ENCODE measurements at places on chromosomes 16 and 17. TPM values are rescaled to one million over a fixed set of nuclear protein-coding genes. Genes with fewer than 3 reads are reported as not detected.
A peak's percentile ranks its signal among the peaks of the same experiment; 100 is the strongest.

- no peak for DNase-seq
Observed at GRCh38 chr16:70687671-70688245, 1.9 kb upstream of the MTSS2 start.

DNA sequence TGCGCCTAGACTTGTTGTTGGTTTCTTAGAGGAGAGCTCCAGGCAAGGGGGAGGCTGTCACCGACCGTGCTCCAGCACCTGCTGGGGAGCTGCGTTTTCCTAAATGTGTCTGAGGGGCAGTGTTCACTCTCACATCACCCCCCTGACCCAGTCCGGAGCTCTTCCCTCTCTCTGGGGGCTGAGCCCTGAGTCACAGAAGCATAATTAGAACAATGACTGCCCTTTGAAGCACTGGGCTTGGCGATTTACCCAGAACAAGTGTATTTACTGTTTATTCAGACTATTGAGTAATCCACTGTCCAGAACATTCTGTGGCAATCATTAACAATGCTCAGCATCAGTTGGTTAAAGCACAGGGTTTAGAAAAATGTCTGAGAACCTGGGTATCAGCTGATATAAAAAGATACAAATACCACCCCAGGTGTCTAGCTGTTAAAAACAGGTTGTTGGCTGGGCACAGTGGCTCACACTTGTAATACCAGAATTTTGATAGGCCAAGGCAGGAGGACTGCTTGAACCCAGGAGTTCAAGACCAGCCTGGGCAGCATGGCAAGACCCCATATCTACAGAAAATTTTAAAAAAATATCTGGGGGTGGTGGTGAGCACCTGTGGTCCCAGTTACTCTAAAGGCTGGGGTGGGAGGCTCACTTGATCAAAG, 8.1 kb downstream of the CES4A start:
- DNase-seq, result peak; percentile 74

DNA sequence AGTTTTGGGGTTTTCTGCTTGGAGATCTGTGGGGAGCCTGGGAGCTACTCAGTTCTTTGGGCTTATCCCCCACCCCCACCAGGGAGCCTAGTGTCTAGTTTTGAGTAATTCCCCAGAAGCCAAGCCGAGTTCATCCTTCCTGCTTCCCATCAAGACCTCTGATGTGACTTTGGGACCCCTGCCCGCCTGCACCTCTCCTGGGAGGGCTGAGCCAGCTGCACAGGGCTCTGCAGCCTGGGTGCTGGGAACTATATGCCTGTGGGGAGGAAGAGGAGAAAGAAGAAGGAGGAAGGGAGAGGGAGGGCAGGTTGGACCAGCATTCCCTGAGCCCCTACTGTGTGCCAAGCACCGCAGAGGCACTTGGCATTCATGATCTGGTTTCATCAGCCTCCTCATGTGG, 178.9 kb downstream of the TMEM132E start:
- no peak for DNase-seq

DNA sequence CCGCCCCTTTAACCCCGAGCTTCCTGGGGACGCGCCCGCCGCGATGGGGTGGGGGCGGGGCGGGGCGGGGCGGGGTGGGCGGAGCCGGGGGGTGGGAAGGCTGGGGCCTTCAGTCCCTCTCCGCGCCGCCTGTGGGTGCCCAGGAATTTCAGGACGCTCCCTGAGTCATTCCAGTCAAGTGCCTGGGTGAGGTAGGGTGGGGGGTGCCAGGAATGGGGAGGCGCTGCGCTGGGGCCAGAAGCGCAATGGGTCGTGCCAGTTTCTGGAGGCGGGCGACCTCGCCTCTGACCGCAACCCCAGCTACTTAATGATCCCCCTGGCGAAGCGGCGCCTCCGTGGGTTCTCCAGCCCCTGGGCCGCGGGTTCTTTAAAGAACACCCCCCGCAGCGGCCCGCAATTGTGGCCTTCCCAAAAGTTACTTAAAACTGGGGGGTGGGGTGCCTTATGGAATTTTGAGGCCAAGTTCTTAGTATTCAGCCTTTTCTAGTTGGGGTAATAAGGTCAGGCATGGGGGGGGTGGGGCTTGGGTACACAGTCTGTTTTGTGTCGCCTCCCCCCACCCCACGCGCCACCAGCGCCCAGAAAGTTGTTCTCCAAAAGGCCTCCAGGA, 826 bp upstream of the GSE1 start:
- peak; percentile 98 for DNase-seq

GRCh38 chr17:37698911-37699255, 46.0 kb downstream of the HNF1B start:
- DNase-seq, result no peak

GRCh38 chr17:3777366-3778120, 23.4 kb downstream of the ITGAE start:
- DNase-seq, result no peak

DNA sequence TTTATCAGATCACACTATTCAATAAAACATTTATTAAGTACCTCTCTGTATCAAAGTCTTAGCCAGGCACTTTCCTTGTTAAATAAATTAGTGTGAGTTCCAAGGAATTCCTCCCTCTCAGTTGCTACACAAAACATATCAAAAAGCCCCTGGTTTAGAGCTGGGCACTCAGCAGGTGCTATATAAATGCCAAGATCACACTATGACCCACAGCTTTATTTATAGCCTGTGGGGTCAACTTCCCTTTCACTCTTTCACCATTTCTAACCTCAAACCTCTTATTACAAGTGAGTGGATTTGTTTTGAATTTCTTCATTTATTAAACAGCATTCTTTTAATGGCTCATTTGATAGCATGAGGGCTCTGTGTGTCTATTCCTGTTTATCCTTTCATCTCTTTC, 112.6 kb upstream of the MPHOSPH6 start:
- DNase-seq, result no peak

DNA sequence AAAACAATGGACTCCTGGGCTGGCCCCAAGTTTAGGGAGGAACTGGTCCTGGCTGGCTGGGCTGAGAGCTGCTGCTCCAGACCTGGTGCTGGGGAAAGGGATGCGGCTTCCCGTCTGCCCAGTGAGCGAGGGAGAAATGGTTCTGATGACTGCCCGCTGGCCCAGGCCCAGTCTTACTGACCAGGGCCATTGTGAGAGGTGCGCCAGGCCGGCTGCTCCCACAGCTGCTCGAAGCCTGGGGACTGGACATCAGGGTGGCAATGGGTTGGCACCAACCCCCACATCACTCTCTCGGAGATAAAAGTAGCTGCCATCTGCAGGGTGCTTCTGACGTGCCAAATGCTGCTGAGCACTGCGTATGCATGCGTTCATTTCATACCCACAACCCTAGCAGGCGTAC, 53.2 kb downstream of the IRF8 start:
- no peak for DNase-seq

DNA sequence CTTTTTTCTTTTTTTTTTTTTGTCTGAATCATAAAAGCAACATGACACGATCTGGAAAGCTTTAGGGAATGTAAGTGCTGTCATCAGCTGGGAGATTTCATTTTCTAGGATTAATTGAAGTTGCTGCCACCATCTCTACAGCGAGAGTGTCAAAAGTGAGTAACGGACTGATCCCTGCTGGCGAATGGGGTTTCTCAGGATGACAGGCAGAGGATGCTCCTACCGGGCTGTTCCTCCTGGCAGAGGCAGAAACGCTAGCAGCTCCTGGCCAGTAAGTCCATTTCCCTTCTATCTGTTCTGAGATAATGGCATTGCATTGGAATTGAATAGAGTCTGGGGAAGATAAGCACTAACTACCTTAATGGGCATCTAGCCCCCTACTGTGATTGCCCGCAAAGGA, 80.5 kb upstream of the KIFC3 start:
- DNase-seq, result no peak

- no peak for DNase-seq
Observed at GRCh38 chr16:15716694-15717447, 66.8 kb downstream of the NDE1 start.

- no peak for DNase-seq
Observed at GRCh38 chr16:14105760-14106375, 34.7 kb downstream of the MRTFB start.

DNA sequence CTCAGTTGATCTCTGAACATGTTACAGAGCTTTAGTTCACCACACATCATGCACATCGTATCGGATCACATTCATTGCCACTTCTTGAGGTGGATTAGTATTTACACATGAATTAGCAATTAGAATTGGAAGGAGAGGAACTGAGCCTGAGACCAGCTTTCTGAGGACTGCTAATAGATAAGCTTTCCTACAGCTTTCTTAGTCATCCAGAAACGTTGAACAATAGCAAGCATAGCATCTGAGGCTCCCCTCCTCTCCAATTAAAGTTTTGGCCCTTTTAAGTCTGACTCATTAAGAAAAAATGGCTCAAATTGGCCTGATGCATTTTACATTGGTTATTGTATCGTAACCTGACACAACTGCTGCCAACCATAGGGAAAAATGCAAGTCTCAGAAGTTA, 1130.4 kb downstream of the CDH8 start:
- no peak for DNase-seq

GRCh38 chr17:73696251-73696650, 52.0 kb upstream of the SDK2 start:
- DNase-seq, result no peak

DNA sequence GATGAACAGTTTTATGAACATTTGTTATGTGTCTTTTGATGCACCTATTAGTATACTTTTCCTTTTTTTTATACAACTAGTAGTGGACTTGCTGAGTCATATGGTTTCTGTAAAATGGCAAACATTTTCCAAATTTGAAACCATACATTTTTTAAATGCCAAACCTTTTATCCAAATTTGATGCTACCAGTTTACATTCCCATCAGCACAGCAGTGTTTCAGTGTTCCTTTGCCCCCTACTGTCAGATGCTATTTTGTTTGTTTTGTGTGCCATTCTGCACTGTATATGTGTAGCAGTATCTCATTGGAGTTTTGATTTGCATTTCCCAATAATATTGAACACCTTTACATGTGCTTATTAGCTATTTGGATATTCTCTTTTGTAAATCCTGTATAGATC, 219.4 kb downstream of the TANC2 start:
- DNase-seq, result no peak

DNA sequence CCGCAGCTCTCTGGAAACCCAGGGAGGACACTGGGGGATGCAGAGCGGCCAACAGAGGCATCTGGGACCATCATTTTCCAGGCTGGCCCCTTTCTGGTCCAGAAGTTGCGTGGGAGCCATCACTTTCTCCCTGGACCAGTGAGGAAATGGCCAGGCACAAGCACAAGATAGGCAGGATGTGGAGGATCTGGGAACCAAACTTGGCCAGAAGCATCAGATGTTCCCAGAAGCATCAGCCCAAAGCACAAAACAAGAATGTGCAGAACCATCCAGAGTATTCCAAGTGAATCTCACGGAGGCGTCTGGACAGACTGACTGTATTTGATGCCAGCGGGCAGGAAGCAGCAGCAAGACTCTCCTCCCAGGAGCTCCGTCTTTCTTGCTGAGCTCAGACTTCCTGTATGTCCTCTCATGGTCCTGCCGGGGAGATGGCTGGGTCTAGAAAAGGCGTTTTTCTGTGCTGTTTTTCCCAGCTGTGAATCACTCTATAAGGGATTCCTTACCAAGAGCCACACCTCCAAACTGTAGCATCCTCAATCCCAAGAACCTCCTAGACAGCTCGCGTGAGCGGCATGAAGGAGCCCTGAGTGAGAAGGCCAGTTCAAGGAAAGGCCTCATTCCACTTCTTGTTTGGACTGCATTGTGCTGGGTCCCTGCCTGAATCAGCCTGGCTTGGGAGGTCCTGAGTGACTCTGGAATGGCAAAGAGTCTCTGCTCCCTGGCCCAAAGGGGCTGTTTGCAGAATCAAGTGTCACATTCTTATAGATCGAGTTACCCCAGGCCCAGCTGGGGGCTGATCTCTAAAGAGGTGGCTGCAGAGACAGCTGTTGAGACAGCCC, 49.5 kb upstream of the MTSS2 start:
- peak; percentile 96 for DNase-seq

- no peak for DNase-seq
Observed at GRCh38 chr16:85853547-85854545, 45.1 kb upstream of the IRF8 start.

DNA sequence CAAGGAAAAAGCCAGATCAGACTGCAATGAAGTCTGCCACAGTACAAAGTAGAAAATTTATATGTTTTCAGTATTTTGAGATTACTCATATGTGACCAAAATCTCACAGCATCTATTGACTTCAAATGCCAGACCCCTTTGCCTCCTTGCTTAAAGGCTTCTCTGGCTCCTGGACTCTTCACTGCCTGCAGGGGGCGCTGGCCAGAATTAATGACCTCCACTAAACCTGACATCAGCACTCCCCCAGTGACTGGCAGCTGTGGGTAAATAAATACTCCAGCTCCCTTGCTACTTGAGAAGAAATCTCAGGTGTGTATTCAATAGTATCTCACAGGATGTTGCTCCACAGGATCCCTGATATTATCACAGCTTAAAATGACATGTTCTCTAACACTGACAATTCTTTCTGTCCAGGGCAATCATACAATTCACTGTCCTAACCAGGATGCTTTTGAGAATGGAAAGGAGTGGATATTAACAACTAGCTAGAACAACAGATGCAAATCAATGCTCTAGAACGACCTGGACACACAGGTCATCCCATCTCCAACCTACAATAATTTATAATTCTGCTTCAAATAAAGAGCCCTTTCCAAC, 4.0 kb downstream of the BECN1 start:
- DNase-seq, result peak; percentile 71

GRCh38 chr16:88534638-88535190, 35.5 kb upstream of the ZC3H18 start:
- DNase-seq, result peak; percentile 38

DNA sequence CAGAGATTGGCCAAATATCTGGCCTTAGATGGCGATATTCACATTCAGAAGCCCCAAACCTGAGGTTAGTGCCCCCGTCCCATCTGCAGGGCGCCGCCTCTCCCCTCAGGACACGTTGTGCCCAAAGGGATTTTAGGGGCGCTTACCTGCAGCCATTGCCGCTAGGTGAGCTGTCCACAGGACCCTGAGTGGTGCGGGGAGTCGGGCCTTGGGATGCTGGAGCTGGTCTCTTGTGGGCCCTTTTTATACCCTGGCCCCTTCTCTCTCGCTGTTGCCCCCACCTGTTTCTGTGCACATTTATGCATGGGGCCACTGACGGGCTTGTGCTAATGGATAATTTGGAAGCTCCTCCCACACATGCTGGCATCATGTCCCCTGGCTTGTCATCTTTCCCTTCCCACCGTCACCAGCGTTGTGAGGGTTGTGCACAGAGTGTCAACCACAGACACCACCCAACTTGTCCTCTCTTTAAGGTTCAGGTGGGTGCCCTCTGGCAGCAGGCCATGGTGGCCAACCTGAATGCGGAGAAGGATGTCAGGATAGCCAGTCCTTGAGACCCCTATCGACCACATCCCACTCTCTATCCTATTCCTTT, at the start of gene CSHL1:
CSHL1 (minus strand) TSS at position 218 of the 595 bp plus-strand sequence; CDS start at position 156, 62 bp downstream.
- no peak for DNase-seq

DNA sequence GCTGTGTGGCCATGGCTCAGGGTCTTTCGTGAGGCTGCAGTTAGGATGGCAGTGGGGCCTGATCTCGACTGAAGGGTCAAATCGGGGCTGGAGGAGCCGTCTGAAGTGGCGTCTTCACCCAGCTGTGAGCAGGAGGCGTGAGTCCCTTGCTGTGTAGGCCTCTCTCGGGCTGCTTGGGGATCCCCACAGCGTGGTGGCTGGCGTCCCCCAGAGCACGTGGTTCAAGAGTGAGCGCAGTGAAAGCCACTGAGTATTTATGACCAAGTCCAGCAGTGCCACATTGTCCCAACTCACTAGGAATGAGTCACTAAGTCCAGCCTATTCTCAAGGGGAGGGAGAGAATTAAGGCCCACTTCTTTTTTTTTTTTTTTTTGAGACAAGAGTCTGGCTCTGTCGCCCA, 11.7 kb upstream of the TCF25 start:
- no peak for DNase-seq

The PLD6 gene
- total RNA-seq, result 8.8 TPM

The STX1B gene
- 0.86 TPM for total RNA-seq

The ITGAX gene
- not detected for total RNA-seq

The UBB gene
- total RNA-seq, result 823 TPM

The AANAT gene
- total RNA-seq, result not detected

The CPD gene
- total RNA-seq, result 30.8 TPM

The STH gene
- total RNA-seq, result not detected
